ENCODE measurements at places on chromosomes 16 and 17.

DNA sequence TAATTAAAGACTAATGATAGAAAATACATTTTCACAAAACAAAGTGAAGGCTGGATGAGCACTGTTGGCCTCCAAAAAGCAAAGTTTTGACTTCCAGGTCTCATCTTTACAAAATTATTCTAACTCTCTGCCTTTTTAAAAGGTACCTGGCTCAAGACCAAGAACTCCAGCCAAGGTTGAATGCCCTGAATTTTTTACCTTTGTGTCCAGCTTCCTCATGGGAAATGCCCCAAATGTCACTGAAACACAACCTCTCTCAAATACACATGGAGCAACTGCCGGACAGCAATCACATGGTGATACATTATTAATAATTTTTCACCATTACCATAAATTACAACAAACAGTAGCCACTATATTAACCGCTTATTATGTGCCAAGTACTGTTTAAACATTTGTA is 32.2 kb downstream of the ADAMTS18 start:
- DNase-seq = no peak

DNA sequence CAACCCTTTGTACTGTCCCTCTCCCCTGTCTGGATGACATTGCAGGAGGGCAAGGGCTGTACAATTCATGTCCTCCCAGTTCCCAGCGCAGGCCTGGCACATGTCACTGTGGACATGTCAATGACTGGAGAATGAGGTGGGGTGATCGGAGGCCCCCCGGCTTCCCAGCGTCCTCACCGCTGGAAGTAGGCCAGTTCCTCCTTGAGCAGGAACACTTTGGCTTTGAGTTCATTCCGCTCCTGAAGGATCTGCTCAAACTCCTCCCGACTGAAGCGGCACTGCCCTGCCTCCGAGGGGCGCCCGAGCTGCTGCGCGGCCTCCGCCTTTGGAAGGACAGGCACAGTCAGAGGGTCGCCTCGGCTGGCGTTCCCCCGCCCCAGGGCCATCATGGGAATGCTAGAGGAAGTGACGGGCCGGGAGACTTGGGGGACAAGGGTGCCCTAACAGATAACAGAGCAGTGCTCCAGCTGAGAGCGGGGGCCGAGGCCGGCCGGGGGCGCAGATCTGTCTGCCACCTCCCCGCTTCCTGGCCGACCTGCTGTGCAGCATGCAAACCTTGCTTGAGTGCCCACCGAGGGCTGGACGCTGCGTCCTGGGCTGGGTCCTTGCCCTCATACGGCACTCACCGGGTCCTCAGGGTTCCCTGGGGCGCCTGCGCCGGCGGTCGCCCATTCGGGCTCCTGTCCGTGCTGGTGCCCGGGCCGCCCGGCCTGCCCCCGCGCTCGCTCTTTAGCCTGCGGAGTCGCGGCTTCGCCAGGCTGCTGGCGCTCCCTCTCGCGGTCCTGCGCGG is 1.3 kb downstream of the RILP start:
- DNase-seq = no peak

DNA sequence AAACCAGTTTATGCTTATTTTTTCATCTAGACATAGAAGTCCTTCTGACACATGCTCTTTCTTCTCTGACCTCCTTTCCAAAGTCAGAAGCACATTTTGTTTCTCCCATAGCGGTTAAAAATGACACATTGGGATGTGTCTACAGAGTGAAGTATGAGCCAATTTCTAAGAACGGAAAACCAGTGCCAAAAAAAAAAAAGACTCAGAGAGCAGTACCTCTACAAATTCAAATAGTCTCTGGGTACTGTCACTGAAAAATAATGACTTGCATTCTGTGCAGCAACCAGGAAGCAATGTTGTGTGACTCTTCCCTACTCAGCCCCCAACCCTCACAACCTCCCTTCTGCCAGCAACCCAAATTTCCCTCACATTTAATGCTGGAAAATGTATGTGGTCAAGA is 145.5 kb upstream of the PMFBP1 start:
- peak; percentile 77 for DNase-seq

GRCh38 chr17:58091024-58091567 is 7.9 kb downstream of the DYNLL2 start:
- no peak for DNase-seq

DNA sequence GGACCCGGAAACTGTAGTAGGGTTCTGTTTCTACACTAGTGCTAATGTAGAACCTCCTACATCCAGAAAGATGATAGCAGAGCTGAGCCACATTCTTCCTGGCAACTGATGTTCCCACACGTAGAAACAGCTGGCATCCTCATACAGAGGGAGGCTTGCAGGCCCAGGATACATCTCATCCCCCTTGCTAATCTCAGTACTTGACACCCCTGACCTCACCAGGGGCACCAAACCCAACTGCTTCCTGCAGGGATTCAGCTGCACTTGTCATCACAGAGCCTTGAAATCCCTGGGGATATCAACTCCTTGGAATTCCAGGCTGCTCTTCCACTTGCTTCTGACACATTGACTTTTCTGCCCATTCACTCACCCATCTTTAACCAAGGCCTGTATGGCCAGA is 75.2 kb upstream of the HSBP1 start:
- no peak for DNase-seq

- DNase-seq = no peak
Observed at GRCh38 chr16:27447301-27447700, 45.3 kb downstream of the IL21R start.

Data from fibroblast of upper back skin (primary cell).